ENCODE measurements at places on chromosomes 12 and 14.

DNA sequence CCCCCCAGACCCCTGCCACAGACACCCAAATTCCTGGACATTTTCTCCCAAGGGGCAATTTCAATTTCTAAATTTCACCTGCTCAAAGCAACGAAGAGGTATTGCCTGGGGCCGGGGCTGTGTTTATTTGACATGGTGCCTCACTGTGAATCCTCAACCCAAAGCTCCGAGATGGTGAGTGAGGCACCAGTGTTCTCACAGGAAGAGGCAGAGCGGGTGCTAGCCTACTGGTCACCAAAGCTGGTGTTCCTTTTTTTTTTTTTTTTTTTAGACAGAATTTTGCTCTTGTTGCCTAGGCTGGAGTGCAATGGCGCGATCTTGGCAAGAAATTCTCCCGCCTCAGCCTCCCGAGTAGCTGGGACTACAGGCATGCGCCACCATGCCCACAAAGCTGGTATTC lies 14.8 kb upstream of the SH2B3 start:
- DNase-seq = no peak

DNA sequence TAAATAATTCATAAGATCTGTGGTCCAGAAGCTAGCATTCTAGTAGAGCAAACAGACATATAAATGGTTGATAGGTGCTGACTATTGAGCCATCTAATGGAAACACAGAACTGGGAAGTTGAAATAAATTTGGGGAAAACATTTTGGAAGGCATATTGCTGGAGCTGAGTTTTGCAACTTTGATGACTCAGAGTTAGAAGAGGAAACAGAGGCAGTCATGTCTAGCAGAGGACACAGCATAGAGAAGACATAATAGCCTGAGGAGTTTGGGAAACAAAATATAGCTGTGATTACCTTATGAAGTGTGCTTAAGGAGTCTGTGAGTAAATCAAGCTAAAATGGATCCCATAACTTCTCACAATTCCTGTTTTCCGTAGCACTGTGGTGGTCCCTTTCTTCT lies 86.9 kb upstream of the FLRT2 start:
- DNase-seq = no peak

GRCh38 chr12:104387190-104387589 lies 69.6 kb upstream of the CHST11 start:
- no peak for DNase-seq

DNA sequence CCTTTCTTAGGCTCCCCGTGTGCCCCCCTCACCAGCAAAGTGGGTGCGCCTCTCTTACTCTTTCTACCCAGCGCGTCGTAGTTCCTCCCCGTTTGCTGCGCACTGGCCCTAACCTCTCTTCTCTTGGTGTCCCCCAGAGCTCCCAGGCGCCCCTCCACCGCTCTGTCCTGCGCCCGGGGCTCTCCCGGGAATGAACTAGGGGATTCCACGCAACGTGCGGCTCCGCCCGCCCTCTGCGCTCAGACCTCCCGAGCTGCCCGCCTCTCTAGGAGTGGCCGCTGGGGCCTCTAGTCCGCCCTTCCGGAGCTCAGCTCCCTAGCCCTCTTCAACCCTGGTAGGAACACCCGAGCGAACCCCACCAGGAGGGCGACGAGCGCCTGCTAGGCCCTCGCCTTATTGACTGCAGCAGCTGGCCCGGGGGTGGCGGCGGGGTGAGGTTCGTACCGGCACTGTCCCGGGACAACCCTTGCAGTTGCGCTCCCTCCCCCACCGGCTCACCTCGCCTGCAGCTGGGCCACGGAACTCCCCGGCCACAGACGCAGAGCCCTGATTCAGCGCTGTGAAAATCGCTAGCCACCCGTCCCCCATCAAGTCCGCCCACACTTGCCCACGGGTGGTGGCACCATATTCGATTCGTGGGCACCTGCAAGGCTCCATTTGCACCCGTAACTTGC lies 1.3 kb downstream of the TMEM233 start:
- no peak for DNase-seq

DNA sequence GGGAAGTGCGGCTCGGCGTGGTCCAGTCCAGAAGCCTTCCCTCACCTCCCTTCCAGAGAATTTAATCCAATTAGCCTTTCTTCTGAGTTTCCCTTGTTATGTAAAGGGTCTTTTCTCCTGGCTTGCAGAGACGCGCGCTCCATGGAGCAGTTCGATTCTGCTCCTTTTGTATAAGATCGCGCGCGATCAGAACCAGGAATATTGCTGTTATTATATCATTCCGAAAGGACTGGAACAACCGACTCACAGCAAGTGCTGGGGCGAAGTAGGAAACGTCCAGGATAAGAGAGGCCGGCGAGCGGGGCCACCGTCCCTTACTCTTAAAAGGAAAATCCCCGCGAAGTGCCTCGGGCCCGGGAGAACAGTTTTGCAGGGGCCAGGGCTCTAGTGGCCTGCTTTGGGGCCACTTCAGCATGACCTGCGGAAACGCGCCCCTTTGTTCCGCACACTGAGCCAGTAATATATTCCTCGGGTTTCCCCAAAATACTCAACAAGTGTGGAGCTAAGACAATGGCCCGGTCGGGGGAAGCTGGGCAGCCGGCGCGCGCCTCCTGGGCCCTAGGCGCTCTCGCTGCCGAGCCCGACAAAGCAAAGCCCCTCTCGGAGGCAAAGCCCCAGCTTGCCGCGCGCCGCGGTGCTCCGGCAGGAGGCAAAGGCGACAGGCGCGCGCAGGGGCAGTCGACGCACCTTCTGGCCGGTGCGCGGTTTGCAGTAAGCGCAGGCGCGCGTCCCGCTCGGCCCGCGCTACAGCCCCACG lies 2.9 kb downstream of the RFX4 start:
- DNase-seq = no peak

- DNase-seq = no peak
Observed at GRCh38 chr14:47833011-47833410, 157.6 kb upstream of the MDGA2 start.

DNA sequence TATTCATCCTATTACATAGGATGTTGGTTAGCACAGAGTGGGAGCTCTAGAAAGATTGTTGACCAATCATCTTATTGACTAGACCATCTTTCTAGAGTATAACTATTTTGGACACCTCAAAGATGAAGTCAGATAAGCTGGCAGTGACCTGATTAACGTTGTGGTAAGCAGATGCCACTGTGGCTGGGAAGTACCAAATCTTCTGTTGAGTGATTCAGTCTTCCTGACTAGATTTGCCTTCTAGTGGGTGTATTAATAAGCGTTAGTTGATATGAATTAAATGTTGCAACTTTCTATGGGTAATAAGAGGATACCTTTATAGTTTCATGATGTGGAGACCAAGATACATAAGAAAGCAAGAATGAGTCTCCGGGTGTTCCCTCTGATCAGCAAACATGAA lies 51.2 kb upstream of the HELB start:
- DNase-seq = no peak

DNA sequence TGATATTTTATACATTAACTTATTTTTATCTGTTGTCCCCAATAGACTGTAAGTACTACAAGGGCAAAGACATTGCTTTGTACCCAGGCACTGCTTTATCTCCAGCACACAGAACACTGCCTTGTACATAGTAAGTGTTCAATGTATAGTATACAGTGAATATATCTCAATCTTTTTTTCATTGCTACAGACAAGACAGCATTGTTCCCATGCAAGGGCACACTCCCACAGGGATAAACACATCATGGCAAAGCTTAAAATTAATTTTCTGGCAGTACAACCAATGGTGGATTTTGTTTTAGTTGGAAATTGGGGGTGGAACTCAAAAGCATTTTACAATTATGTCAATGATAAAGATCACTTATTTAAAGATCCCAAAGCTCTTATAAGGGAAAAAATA lies 112.3 kb upstream of the EEA1 start:
- DNase-seq = no peak

DNA sequence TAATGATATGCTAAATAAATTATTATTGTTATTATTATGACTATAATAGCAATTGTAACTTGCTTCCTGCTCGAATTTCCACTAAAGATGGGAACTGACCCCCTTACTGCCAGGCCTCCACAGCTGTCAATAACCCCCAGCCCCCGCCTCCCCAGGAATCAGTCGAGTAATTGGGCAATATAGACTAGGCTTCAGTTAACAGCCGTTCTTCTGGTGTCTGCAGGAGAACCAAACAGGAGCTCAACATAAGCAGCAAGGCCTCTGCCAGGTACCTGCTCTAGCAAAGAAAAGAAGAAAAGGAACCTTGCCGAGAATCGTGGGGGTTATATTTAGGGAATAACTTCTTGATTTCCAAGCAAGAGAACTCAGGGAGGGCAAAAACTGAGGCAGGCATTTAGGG lies 21.8 kb downstream of the HOXC4 start:
- DNase-seq = no peak

DNA sequence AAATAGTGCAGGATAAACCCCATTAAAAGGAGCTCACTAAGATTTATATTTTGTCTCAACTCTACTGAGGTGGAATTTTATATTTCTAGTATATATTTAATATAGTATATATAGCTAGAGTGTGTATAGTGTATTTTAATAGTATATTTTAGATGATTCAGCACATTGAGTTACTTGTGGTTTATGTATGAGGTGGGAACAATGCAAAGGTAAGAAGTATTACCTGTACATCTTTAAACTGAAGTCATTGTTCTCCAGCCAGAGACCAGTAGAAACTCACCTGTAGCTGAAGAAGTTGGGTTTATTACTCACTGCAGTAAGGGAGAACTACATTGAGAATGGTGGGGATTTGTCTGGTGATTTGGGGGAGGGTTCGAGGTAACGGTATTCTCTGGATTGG lies 15.9 kb downstream of the ETNK1 start:
- no peak for DNase-seq

DNA sequence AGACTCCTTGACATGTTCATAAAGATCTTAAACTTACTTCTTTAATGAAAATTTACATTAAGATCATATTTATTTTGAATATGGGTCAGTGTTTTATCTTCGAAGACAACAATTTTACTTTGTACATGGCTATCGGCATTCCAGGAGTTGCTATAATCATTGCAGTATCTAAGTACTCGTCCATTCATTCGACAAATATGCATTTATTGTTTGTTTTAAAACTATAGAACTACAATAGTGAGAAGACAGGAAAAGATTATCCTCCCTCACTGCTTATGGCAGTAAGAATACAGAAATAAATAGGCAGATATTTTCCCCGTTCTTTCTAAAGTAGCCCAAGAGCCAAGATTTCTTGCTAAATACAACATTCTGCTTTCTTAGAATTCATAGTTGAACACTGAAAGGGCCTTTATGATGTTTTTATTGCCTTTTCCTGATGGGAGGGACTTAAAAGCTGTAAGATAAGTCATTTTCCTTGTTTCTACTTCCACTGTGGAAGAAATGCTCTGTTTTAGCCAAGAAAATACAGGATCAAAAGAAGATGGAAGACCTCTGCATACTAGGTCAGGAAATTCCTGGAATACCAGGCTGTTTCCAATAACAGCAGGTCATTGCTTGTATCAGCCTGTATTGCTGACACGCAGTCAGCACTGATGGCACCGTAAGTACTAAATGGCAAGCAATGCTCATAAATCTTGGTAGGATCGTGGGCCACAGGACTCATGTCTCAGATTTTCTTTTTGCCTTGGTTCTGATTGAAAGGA lies 521.0 kb upstream of the ATP2B1 start:
- DNase-seq = no peak

DNA sequence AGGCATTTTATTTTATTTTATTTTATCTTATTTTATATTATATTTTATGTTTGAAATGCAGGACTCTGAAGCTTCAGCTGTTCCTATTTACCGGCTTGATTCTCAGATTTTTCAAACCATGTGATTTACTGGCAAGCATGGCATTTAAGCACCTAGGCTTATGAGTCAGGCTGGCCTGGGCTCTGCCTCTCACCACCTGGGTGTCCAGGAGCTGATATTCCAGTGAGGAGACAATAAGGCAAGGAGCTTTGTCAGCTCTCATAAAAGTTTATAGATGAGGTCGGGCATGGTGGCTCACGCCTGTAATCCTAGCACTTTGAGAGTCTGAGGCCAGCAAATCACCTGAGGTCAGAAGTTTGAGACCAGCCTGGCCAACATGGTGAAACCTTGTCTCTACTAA lies 2.1 kb downstream of the DAO start:
- DNase-seq = no peak

GRCh38 chr12:29783773-29784666 lies at the start of gene TMTC1:
Gene TMTC1, minus strand, starts transcription at chr12:29783942. Its CDS starts 191 bp downstream, at chr12:29783751.
- no peak for DNase-seq

DNA sequence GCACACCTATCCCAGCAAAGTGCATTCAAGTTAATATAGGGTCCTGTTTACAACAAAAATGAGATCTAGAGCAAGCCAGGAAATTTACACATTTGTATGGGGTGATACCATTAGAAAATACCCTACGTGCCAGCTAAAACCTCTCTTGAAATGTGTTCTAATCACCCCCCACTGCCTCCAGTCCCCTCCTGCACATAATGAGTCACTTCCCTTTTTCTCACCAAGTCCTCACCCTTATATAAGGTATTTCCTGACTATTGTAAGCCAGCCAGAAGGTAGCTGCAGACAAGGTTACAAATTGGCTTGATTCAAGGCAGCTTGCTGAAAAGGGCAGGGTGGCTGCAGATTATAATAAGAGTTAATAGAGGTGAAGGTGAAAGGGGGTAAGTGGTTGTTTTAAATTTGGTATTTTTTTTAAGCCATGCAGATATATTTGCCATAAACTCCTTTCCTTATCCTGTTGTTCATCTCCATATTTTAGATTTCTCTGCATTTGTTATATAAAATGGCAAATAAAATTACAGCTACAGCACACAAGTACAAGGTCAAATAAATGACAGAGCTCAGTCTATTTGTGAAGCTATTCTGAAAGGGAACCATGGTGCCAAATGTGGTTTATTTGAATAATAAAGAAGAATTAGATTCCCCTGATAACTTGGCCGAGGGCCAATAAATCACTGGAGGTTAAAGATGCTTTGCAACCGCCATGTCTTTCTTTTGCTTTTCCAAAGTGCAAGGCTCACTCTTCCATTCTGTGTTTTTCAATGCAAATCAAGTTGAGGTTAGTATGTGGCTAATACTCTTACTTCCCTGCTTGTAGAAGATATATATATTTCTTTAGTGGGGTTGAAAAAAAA lies 385.9 kb downstream of the EGLN3 start:
- no peak for DNase-seq

DNA sequence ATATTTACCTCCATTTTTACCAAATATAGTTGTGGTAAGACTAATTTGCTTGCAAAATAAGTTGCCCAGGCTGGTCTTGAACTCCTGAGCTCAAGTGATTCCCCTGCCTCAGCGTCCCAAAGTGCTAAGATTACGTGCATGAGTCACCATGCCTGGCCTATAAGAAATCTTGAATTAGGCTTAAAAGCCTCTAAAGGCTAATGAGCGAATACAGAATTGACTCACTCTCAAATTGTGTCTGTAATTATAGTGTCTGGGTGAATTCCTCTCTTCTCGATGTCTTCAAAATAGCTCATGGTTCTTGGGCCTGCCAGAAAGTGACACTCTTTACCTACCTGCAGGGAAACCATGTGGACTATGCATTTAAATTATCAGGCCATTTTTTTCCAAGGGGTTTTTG lies 403.5 kb downstream of the SLC16A7 start:
- no peak for DNase-seq
